ENCODE measurements at places on chromosomes 3 and 15.

DNA sequence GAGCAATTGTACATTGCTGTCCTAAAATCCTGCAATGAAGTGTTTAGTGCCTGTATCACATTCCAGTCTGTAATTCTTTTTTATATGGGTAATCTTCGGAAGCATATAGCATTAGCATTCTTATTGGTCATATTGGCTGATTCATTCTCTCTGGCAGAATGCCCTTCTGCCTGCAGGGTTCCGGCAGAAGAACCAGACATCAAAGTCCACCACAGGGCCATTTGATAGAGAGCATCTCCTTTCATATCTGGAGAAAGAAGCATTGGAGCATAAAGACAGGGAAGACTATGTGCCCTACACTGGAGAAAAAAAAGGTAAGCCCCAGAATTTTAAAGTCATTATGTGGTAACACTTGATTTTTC, 39.6 kb downstream of the TMOD3 start:
- DNase-seq = peak; percentile 80

DNA sequence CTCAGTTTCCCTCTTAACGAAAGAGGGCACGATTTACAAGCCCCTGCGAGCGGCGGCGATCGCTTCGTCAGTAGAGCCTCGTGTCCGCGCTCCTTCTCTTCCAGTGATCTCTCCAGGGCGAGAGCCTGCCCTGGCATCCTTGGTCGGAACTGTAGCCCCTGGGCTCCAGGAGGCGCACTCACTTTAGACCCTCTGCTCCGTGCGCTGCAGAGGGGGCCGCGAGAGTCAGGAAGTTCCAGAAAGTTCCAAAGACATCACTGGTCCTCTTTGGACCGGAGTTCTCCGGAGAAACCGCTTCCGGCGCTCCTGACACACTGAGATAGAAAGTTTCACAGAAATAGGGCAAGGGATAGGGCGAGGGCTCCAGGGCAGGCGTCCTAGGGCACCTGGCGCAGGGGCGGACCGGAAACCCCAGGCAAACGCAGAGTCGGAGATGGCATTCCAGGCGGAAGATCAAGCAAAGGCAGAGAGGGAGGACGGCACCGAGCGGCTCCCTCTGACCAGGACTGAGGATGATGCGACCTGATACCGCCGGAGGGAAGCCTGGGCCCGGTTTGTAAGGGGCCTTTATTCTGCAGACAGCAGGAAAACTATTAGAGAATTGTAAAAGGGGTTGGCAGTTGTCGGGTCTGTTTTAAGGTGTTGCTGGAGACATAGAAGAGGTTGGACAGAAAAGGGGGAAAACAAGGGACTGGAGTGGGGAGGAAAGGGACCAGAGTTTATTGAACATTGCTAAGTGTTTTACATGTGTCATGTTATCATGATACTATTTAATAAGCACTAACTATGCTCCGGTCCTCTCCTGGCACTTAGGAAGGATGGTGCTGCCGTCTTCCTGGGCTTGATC, 1.3 kb upstream of the CPEB1 start:
- no peak for DNase-seq

DNA sequence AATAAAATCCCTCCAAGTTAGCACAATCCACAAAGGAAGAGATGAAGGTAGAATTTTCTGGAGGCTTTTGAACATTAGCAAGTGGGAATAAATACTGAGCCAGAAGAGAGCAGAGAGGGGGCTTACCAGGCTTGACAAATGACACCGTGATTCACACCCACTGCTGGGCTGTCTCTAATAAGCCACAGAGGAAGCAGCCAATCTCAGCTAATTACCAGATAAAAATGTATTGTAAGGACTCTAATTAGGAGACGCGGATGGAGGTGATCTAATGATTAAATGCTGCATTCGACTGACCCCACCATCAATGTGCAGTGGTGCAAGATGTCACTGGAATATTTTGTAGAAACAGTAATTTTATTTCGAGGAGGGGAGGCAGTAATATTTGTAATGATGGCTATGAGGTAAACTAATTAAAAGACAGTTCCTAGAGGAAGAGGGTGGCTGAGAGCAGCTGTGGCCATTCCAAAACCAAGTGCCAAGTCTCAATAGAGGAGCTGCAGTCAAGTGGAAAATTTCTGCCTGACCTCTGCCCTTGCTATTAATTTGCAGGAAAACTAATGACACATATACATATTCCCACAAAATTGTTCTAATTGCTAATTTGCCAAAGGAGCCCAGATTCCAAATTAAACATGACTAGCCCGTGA, 602.2 kb downstream of the FOXP1 start:
- DNase-seq = no peak

- DNase-seq = no peak
Observed at GRCh38 chr15:65942436-65942835, 73.1 kb downstream of the RAB11A start.

GRCh38 chr15:68220489-68220888, 9.0 kb downstream of the CLN6 start:
- no peak for DNase-seq

DNA sequence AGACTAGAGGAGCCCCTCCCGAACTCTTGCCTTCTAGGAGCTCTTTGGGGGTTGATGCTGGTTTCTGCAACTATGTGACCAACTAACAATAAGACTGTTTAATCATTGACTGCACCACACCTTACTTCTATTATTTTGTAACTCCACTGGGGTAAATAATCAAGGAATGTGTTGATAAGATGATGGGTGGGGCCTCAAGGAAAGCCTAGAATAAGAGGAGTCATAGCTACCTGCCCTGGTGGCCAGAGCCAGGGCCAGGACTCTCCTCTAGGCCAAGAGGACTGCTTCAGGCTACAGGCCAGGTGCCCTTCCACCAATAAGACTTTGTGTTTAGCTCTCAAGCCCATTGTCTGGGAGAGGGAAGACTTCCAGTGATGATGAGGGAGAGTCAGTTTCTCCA, 41.2 kb upstream of the PIAS1 start:
- no peak for DNase-seq

DNA sequence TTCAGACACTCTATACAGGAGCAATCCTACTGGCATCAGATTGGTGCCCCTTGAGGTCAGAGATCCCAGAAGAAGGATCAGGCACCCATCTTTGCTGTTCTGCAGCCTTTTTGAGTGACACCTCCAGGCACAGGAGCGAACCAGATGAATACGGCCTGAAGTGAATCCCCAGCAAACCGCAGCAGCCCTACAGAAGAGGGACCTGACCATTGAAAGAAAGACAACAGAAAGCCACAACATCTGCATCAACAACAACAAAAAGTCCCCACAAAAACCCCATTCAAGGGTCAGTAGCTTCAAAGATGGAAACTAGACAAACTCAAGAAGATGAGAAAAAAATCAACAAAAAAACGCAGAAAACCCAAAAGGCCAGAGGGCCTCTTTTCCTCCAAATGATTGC, 130.4 kb downstream of the PPM1L start:
- DNase-seq = no peak

DNA sequence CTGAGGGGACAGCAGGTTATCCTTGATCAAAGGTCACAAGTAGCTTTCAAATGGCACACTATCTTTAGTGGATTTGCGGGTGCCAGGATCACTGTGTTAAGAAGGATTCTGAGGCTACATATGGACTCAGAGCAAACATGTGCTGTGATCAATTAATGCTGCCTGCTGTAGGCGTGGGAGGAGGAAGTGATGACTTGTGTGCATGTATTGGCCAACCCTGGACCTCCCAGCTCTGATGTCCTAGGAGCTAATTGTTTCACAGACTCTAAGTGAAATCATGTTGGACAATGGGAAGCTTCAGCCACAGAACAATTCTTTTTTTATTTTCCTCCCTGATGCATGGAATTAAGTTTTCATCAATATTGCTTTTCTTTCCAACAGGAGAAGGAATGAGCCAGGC, 24.4 kb downstream of the FAH start:
- peak; percentile 86 for DNase-seq

DNA sequence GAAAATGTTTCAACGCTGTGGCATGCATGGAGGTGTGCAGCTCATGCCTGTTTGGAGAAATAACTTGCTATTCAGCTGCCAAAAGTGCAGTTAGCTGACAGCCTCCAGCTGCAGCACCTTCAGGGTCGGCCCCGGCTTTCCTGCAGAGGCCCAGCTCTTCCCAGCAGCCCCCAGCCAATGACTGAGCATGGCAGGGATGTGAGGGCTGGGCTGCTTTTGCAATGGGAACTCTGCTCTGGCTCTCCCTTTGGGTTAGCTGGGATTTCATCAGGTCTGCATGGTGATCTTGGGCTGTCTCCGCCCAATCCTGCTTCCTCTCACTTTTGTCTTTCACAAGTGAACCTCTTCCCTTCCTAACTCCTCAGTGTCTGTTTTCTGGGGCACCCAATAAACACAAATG, 396.6 kb downstream of the EPHB1 start:
- DNase-seq = no peak

DNA sequence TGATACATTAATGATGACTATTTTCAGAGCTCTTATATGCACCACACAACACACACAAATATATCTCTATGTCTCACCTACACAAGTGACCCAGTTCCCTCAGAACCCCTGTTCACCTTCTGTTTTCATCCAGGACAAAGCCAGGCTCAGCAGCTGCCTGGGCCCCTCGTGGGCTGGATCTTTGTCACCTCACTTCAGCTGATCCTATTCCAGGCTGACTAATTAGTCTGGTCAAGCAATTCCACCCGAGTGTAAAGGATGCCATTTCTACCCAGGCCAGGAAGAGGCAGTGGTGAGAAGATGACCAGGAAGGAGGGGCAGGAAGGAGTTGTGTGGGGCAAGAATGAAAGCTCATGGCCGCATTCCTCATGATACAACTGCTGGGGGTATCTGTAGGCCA, 62.3 kb downstream of the DHX30 start:
- DNase-seq = no peak

GRCh38 chr3:126314305-126314789, 42.9 kb downstream of the KLF15 start:
- no peak for DNase-seq

DNA sequence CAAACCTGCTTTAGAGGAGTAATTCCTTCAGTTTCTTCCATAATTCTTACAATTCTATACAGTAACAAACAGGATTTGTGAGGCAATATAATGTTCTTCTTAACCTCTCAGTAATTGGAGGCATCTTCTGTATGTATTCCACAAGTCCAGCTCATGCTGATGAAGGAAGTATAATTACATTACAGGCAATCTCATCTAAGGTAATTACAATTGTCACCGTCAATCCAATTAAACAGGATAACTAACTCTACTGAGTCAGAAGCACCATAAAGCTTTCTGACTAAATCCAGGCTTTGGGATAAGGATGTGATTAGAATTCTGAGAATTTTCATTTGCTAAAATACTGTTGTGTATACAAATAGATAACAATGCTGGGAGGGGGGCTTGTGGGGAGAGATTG, 115.2 kb upstream of the SEMA6D start:
- no peak for DNase-seq

DNA sequence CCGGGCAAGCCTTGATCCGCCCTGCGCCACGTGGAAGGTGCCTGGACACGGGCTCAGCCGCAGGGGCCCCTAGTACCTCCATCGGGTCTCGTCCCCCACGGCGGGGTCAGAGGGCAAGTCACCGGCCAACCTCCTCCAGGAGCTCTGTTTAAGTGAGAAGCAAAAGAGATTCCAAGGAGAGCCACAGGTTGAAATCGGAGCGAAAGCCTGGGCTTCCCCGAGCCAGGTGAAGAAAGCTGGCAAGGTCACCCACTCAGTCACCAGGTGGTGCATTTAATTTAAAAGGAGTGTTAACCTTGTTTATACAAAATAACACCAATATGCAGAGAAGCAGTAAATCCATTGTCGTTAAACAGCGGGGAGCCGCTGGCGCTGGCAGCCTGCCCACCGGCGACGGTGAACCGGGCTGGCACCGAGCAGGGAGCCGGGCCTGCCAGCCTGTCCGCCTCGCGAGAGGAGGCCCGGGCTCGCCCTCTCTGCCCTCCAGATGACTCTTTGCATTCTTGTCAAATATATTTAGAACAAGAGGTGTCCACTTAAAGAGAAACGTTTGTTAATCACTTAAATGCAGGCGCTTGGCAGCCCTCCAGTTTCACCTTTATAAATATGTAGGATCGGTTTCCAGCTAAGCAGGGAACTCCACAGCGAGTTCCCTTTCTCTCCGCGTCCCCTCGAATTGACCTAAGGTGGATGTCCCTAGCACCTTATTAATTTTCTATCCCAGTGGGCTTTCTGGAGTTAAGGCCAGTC, 277.3 kb upstream of the NR2F2 start:
- no peak for DNase-seq

DNA sequence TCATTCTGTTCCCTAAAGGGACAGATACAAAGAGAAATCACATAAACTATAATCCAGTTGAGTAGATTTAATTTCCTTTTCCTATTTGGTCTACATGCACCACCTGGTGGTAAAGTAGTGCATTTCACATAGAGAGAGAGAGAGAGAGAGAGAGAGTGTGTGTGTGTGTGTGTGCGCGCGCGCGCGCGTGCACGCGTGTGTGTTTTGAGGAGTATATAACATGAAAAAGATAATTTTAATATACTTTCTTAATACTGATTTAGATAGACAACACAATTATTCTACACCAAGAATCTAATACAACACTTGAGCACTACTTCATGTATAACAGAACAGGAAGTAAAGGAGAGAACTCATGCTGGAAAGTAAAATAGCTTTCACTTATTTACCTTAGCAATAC, 1.1 kb upstream of the FGF7 start:
- peak; percentile 82 for DNase-seq

- DNase-seq = no peak
Observed at GRCh38 chr3:195735036-195735695, 14.4 kb downstream of the MUC20 start.

DNA sequence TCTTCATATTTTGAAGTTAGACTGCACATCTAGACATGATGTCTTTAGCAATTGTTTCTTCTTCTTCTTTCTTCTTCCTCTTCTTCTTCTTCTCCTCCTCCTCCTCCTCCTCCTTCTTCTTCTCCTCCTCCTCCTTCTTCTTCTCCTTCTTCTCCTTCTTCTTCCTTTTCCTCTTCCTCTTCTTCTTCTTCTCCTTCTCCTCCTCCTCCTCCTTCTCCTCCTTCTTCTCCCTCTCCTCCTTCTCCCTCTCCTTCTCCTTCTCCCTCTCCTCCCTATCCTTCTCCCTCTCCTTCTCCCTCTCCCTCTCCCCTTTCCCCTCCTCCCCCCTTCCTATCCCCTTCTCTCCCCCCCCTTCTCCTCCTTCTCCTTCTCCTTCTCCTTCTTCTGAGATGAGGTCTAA, 21.9 kb downstream of the TCF12 start:
- DNase-seq = no peak

DNA sequence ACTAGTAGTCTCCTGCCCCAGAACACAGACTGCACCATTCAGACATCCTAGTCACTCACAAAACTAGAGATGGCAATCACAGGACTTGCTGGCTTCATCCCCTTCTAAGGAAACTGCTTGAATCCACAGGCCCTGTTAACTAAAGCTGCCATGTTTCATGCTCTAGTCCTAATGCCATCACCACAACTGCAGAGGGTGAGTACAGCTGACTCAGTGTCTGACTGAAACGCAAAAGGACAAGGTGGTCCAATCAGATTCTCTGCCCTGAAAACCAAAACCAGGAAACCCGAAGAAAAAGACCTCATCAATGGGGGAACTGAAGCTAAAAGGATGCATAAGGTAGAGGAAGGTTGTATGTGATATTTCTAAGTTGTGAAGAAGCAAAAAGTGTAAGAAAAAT, 25.2 kb upstream of the TFDP2 start:
- no peak for DNase-seq

All from fibroblast of mammary gland (primary cell).